ENCODE measurements at places on chromosomes 2 and 18.

DNA sequence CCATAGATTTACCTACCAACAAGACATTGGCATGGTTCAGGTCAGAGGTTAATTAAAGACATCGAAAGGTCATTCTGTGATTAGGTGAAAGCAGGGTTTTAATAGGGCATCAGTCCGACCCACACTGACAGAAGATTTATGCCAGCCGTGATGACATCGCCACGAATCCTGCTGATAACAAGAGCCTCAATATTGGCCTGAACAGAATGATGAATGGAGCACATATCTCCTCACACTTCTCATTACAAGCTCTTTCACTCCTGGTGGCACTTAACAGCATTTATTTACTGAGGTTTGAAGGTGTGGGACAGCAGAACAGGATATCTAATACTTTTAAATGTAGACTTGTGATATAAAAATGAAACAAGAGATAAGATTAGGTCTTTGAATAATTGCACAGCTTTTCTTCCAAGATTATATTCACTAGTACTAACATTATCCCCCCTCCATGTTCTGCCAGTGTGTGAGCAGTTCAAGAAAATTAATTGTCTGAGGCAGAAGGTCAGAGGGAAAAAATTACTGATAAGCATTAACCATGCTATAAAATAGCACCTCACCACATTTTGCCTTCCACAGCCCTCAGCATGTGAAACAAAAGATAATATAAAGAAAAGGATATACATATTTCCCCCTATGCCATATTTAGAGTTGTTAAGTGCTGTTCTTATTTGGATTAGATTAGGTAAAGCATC, 23.1 kb upstream of the INSIG2 start:
- DNase-seq = no peak

GRCh38 chr2:24832931-24833701, 39.9 kb downstream of the CENPO start:
- DNase-seq = no peak

DNA sequence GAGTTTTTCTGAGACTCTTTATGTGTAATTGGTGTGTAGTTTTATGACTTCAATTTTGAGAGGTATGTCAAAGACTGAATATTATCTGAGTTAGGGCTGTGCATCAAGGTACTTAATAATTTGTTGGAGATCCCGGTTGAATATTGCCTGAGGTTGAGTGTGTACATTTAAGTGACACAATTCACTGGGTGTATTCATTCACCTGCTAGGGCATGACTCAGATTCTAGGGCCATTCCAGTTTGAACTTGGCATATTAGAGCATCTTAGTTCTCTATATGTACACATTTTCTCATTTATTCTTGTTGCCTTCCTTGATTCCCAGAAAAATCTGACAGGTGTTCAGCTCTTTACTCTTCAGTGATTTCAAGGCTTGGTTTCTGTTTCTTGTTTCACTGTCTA, 12.5 kb downstream of the MAP4K4 start:
- DNase-seq = no peak

GRCh38 chr2:240469239-240469636, 33.8 kb downstream of the GPC1 start:
- no peak for DNase-seq

- DNase-seq = no peak
Observed at GRCh38 chr2:178330175-178331017, 120.6 kb downstream of the PRKRA start.

- DNase-seq = no peak
Observed at GRCh38 chr2:64317707-64318475, 136.1 kb upstream of the LGALSL start.

DNA sequence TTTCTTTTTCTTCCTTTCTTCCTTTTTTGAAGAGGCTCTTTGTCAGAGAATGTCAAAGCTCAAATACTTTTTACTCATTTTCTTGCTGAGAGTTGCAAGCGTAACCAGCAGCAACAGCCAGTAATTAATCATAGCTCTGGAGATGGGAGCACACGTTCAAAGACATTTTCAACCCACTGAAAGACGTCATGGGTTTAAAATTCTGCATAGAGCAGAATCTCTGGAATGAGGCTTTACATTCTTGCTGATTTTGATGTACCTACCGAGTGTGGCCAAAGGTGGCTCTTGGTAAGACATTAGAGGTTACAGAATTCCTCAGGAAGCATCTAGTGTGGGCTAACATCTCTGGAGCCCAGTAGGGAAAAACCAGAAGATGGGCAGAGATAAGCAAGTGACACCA, 292.5 kb downstream of the MTX2 start:
- no peak for DNase-seq

- no peak for DNase-seq
Observed at GRCh38 chr2:168536925-168537466, 80.9 kb downstream of the CERS6 start.

DNA sequence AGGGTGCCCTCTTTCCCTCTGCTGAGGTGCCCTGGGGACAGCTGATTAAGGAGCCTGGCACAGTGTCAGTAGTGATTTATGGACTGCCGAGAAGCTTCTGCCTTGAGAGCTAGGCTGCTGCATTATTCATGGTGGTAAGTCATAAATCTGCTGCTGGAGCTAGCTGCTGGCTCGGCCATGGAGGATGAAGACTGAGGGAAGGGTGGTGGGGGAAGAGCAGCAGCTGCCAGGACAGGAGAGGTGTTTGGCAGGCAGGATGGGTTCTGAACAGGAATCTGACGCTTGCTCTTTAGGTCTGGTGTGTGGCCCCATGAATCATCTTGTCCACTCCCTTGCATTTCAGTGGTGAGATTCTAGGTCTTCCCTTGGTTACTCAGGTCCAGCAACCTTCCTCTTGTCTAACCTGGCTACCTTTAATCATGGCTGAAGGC, 296.3 kb downstream of the DYSF start:
- DNase-seq = no peak

GRCh38 chr2:45180033-45180746, 170.9 kb upstream of the SIX2 start:
- no peak for DNase-seq

Measured in stimulated activated CD8-positive, alpha-beta memory T cell treated with anti-CD3 and anti-CD28 coated beads, Interleukin-15, amount 100 ng/mL, for 48 hours (primary cell).